ENCODE measurements at places on chromosomes 2 and 18. TPM values are rescaled to one million over a fixed set of nuclear protein-coding genes. Genes with fewer than 3 reads are reported as not detected.
A peak's percentile ranks its signal among the peaks of the same experiment; 100 is the strongest.

DNA sequence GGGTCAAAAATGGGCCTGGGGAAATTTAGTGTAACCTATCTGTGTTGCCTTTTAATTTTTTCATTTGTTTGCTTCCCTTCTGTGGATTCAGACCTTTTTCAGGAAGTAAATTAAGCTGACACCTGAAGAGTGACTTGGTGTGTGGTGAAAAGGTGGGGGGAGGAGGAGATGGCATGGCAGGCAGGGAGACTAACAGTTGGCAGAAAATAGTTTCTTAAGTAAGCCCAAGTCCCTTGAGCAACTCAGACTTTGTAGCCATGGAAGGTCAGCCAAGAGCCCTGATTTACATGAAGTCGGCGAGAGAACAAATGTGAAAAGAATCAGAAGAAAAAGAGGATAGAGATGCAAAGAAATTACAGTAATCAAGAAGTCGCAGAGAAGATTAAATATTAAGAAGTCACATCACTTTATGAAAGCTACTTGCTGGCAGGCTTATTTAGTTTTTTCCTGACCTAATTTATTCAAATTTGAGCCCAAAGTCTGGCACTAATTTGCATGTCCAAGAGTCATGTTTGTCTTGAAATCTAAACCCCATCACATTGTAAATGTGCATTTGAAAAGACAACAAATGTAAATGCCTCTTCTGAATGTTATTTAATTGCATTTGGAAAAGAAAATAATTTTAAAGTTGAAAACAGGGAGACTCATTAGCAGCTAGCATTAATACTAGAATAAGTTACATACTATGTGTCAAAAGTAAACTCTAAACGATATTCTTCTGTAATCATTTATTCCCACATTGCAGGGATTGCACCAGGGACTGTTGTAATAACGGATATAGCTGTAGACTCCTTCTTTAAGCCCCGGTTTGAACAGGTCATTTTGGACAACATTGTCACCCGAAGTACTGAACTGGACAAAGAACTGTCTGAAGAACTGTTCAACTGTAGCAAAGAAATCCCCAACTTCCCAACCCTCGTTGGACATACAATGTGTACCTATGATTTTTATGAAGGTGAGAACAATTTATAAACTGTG is 19.3 kb downstream of the UPP2 start:
- no peaks in the 10 kb centered on the region for H3K36me3 ChIP-seq
- no peak for DNase-seq
- no peak overlapping the region for H3K27ac ChIP-seq
- peaks cover 13% of the 10 kb centered on the region for H3K4me1 ChIP-seq
- no peaks in the 10 kb centered on the region for H3K27me3 ChIP-seq
- H3K4me3 ChIP-seq: no peak overlapping the region

DNA sequence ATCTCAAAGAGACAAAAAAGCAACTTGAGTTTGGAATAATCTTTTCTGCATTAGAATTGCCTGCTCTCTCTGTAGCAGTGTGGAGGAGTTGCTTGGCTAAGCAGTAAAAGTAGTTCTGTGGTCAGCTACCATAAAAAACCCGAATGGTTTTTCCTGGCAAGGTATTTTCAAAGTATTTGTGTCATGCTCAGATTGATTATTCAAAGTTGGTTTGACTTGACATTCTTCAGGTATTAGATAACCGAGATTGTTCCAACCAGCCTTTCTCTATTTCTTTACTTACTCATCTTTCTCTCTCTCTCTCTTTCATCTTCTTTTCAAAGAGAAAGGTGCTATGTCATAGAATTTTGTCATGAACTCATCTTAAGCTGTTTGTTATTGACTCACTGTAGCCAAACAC is 404.9 kb downstream of the CPS1 start:
- H3K4me1 ChIP-seq: no peaks in the 10 kb centered on the region
- no peak for DNase-seq
- H3K4me3 ChIP-seq: no peak overlapping the region
- peaks cover 6% of the 10 kb centered on the region for H3K27me3 ChIP-seq

GRCh38 chr2:112148477-112148876 is 10.3 kb downstream of the FBLN7 start:
- peak; percentile 44 for DNase-seq
- H3K4me1 ChIP-seq: peaks cover 20% of the 10 kb centered on the region
- H3K27ac ChIP-seq: no peak overlapping the region
- no peak overlapping the region for H3K4me3 ChIP-seq
- H3K27me3 ChIP-seq: no peaks in the 10 kb centered on the region

- H3K36me3 ChIP-seq: no peaks in the 10 kb centered on the region
- peaks cover 56% of the 10 kb centered on the region for H3K27me3 ChIP-seq
- DNase-seq: no peak
Observed at GRCh38 chr18:46641917-46642316, 15.1 kb downstream of the LOXHD1 start.

DNA sequence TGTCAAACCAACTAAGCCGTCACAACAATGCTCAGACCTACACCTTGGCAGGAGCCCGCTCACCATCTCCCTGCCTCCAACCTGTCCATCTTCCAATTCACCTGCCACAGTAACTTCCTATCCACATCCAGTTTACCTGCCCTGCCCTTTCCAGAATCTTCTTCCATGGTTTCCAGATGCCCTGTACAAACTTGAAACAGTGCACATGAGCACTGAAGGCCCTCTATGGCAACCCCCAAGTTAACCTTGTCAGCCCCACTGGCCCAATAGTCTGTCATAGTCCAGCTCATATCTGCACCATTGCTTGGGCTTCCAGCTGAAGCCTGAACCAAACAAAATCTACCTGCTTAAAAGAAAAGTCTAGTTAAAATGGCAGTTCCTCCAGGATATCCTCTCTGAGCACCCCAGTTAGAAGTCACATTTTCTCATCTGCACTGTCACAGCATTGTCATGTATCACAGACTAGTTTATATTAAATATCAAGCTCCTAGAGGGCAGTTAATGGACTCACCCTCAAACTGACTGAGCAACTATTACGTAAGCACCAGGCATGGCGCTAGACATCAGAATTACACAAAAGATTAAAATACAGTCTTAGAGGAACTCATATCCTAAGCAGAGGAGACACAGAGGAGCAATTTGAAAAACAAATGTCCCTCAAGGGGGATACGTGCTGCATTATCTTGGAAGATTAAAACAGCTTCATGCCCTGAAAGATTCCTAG is 11.6 kb downstream of the NFE2L2 start:
- peaks cover 5% of the 10 kb centered on the region for H3K36me3 ChIP-seq
- H3K27ac ChIP-seq: peak overlapping the region; percentile 91
- no peak overlapping the region for H3K4me3 ChIP-seq

DNA sequence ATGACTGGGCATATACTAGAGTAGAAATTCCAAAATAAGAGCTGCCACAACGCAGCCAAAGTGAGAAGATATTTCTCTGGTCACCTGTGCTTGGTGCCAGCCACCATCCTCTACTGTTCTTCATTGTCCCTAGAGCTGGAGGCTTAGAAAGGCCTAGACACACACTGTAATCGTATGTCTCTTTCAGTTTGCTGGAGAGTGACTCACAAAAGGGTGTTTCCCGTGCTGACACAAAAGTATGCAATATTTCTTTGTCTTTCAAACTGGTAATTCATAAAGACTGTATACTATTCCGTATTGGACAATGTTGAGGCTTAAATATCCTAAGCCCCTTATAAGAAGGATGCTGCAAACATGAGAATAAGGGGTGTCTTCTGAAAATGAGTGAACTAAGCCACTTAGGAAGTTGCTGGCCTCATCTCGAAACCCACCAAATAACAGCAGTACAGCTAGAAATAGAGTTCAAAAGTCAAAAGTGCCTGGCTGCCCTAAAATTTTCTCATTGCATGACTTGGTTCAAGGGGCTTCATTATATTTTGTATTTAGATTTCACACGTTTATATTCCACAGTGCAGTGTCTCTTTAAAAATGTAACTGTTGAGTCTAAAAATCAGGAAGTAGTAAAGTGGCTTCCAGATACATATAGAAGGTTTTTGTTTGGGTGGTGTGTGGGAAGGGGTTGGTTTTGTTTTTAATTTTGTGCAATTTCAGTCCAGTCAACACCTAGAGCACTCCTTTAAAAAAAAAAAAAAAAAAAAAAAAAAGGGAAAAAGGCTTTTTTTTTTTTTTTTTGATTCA is 601.1 kb downstream of the ARHGAP15 start:
- no peak for DNase-seq
- H3K27ac ChIP-seq: no peak overlapping the region
- no peaks in the 10 kb centered on the region for H3K27me3 ChIP-seq

DNA sequence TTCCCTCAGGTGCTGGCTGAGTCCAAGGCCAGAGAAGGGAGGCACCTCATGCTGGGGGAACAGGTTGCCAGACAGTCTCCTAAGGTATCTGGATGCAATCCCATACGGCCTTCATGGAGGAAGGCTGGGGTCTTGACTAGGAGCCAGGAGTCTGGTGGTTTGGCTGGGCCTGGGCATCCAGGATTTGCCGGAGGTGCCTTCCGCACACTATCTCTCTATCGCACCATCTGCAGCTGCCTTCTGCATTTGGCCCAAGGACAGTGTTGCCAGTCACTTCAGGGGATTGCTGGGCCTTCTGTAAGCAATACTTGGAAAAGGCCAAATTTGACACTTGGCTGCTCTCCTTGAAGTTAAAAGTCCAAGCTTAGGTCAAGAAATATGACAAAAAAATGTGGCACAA is 327.2 kb downstream of the EN1 start:
- H3K27me3 ChIP-seq: no peaks in the 10 kb centered on the region
- no peak overlapping the region for H3K27ac ChIP-seq
- DNase-seq: no peak
- H3K36me3 ChIP-seq: no peaks in the 10 kb centered on the region
- H3K4me1 ChIP-seq: no peaks in the 10 kb centered on the region

GRCh38 chr2:44152865-44153669 is 15.6 kb upstream of the PPM1B start:
- H3K36me3 ChIP-seq: no peaks in the 10 kb centered on the region
- peaks cover 2% of the 10 kb centered on the region for H3K27me3 ChIP-seq
- peaks cover 8% of the 10 kb centered on the region for H3K4me1 ChIP-seq
- DNase-seq: no peak

GRCh38 chr18:58996131-58996641 is 131.5 kb downstream of the ZNF532 start:
- H3K36me3 ChIP-seq: no peaks in the 10 kb centered on the region
- no peaks in the 10 kb centered on the region for H3K27me3 ChIP-seq
- no peak for DNase-seq
- no peak overlapping the region for H3K4me3 ChIP-seq
- peak overlapping the region; percentile 93 for H3K27ac ChIP-seq

The HRH4 gene
- total RNA-seq: not detected

The PDE11A gene
- 2.4 TPM for total RNA-seq
